ENCODE measurements at places on chromosomes 2 and 18.

DNA sequence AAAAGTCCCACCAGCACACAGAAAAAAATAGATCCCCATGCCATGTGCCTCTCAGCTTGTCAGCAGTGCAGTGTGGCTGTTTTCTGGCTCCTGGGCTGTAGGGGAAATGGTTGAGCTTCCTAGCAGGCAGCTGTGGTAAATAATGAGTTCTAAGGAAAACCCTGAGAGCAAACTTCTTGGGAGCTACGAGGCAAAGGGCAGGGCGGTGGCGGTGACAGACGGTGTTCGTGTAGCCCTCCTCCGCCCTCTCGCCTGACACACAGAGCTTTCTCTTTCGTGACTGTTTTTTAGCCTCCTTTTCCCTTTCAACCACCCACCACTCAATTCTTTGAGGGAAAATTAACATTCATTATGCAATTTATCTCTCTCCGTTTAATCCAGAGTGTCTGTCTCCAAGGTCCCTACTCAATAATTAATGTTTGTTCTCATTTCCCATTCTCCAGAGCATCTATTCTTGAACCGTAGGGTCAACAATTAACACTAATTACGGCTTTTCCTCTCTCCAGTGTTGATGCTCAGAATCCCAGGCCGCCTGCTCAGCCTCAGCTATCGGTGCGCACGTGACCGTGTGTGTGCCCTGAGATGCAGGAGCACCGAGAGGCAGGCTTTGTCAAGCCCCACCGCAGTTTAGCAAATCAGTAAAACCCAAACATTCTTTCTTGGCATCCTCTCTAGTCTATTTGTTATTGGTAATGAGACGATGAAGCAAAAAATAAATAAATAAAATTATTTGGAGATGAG is 50.1 kb downstream of the KIAA2012 start:
- no peak for DNase-seq

- no peak for DNase-seq
Measured at GRCh38 chr2:229634601-229635370, 79.6 kb downstream of the DNER start.

GRCh38 chr2:96109361-96109680 is 7.0 kb downstream of the ADRA2B start:
- no peak for DNase-seq

DNA sequence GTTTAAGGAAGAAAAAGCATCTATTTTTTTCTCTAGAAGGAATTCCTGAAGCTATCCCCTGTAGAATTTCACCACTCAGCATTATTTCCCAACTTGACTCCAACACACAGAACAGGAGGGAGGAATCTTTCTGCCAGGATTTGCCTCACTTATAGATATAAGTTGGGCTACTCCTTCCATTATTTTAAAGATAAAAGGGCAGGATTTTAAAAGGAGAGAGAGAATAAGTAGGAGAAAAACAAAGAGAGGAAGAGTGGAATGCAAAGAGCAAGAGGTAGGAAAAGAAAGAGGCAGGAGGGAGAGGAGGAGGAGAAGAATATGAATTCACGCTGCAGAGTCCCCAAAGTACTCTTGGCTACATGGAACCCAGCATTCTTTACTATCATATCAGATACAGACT is 182.5 kb downstream of the TCF4 start:
- DNase-seq, result no peak

GRCh38 chr2:17539611-17540092 is 844 bp upstream of the VSNL1 start:
- no peak for DNase-seq

GRCh38 chr2:64260093-64260803 is 116.0 kb upstream of the PELI1 start:
- no peak for DNase-seq

DNA sequence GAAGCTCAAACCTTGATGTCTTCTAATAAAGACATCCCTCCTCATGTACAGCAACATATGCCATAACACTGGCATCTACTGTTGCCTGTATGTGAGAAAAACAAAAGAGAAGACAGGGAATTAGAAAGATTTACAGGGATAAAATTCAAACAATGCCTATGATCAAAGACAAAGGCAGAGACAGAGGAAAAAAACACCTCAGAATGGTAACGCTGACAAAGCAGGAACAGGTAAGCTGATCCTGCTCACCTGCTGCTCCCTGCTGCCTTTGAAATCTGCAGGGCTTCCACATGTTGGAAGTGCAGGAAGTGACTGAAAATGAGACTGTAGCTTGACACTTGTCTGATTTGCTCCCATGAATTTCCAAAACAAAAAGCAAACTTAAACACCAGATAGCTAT is 90.2 kb upstream of the DNAJC10 start:
- no peak for DNase-seq

DNA sequence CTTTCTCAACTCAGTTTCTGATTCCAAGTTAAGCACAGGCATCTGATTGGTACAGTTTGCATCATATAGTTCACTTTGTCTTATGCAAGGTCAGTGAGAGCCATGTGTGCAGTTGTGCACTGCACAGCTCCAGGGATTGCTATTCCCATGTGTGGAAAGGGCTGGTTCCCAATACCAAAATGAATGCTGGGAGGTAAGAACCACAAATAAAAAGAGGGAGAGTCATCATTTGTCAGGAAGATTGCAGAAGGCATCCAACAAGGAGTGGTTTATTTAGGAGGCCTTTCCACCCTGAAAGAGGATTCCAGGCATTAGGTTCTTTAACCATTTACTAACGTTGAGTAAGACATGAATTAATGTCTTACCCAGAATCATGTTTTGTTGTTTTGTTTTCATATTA is 141.2 kb upstream of the ST6GAL2 start:
- no peak for DNase-seq

- DNase-seq, result no peak
Measured at GRCh38 chr18:28494151-28494550, 317.2 kb upstream of the CDH2 start.

- no peak for DNase-seq
Measured at GRCh38 chr18:27901424-27902226, 275.3 kb downstream of the CDH2 start.

DNA sequence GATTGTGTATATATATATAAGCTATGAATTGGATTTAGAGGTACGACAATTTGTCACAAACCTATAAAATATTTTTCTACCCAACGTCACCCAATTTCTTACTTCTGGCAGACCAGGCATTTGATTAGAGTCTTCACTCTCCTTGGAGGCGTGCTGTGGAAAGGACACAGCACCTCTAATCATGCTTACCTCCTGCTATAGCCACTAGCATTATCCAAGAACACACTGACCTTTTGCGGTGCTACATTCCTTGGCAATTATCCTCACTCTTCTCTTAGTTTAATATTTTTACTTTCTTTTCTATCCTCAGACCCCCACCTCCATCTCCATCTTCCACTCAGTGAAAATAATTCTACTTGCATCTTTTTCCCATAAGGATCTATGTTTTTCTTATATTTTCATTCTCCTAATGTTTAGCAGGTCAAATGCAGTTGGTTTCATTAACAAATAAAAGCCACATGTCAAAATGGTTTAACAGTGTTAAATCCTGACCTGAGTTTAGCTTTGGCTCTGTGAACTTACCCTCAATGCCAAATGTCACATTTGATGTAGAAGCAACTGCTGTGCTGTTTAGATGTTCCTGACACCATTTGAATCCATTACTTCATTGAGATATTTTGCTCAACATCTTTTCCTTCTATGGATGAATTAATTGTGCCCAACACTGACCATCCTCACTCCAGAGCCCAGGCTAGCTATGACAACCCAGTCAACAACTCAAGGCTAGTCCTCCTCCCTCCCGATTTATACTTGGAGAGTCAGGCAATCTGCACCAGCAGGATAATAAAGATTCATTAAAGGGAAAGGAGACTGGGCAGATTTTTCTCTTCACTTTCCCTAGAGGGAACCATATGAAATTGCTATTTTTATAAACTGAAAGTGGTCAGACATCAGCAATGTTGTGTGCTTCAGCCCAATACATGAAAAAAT is 240.5 kb downstream of the MREG start:
- no peak for DNase-seq

- no peak for DNase-seq
Measured at GRCh38 chr2:38301340-38301968, 75.6 kb downstream of the ATL2 start.

DNA sequence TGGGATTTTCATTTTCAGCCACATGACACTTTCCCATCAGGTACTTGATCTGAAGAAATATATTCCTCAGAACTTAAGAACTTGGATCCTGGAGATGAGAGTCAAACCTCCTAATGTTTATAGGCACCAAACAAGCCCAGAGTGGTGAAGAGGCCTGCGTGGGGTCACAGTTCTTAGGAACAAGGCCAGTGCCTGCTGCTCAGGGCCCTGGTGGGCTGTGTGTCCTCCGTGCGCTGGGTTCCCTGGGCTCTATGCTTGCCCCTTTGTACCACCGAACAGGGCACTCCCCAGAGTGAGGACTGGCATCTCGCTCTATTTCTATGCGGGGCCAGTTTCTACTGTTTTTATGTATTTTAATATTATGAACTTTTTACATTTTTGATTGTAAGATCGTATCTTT is 76.0 kb upstream of the RBM44 start:
- DNase-seq, result no peak

- DNase-seq, result no peak
Measured at GRCh38 chr18:48074929-48075706, 144.7 kb upstream of the SMAD2 start.

DNA sequence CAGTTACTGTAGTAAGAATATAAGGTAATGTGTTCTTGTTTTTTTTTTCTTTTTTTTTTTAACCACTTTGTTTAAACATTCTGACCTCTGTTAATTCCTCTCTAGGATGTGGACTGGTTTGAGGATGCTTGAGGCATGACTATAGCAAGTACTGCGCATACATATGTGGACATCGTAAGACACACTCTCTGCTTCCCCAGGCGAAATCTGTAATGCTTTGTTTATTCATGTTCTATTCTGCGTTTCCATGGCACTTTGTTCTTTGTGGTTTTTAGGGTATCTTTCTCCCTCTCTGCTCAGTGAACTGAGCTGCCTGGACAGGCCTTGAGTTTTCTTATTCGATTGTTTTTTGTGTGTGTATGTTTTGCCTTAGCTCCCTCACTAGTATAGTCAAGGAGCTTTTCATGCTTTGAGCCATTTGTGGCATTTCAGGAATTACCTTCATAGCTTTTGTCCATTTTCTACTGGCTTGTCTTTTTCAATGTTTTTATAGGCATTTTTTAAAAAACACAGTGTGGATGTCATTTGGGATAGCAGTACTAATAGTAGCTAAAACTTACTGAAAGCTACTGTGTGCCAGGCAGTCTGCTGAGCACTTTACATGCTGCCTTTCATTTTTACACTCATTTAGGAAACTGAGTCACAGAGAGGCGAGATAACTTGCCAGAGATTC is 1.9 kb upstream of the SH3BP4 start:
- no peak for DNase-seq

DNA sequence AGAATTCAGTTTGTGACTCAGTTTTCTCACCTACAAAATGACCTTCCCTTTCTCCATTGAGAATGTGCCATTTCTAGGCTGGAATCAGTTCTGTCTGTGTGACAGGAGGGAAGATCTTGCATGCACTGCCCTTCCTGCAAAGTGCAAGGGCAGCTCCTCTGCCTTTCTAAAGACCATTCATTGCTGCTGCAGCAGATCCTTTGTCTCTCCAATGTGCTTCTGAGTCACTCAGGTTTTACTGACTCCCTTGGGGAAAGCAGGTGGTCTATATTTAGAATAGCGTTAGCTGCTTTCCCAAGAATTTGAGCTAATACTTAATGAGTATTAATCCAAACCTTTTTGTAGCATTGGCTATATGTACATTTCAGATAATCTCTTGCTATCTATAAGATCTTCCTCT is 62.5 kb downstream of the DAW1 start:
- no peak for DNase-seq

- DNase-seq, result no peak
Measured at GRCh38 chr2:123518367-123518766, 506.7 kb upstream of the CNTNAP5 start.

- no peak for DNase-seq
Measured at GRCh38 chr2:238645095-238645494, 202.8 kb upstream of the TWIST2 start.

GRCh38 chr2:230824406-230824978 is 40.2 kb upstream of the ITM2C start:
- peak; percentile 43 for DNase-seq
